Activated T-helper 2 cell treated with anti-CD3 and anti-CD28 coated beads, Interferon-gamma antibody, Interleukin-2, Interleukin-4, amounts not matched to agents 10 μg/mL and 5 μg/mL and 100 μg/mL, durations not matched to agents 14 hours and 24 hours and 36 hours (primary cell): ENCODE measurements at places on chromosomes 2 and 18. TPM values are rescaled to one million over a fixed set of nuclear protein-coding genes. Genes with fewer than 3 reads are reported as not detected.

Gene TRMT61B
- 15.1 and 17.3 TPM in 2 replicates for total RNA-seq

- H3K4me3 ChIP-seq = no peak overlapping the region
- no peak for DNase-seq
- no peak overlapping the region for H3K27ac ChIP-seq
- peaks cover 37% of the 10 kb centered on the region for H3K27me3 ChIP-seq
Measured at GRCh38 chr2:97355887-97356286, 233.8 kb downstream of the ANKRD36B start.

Gene RGPD6
- 13.0 and 20.9 TPM in 2 replicates for total RNA-seq

Gene AKAIN1
- not detected in 2 replicates for total RNA-seq

DNA sequence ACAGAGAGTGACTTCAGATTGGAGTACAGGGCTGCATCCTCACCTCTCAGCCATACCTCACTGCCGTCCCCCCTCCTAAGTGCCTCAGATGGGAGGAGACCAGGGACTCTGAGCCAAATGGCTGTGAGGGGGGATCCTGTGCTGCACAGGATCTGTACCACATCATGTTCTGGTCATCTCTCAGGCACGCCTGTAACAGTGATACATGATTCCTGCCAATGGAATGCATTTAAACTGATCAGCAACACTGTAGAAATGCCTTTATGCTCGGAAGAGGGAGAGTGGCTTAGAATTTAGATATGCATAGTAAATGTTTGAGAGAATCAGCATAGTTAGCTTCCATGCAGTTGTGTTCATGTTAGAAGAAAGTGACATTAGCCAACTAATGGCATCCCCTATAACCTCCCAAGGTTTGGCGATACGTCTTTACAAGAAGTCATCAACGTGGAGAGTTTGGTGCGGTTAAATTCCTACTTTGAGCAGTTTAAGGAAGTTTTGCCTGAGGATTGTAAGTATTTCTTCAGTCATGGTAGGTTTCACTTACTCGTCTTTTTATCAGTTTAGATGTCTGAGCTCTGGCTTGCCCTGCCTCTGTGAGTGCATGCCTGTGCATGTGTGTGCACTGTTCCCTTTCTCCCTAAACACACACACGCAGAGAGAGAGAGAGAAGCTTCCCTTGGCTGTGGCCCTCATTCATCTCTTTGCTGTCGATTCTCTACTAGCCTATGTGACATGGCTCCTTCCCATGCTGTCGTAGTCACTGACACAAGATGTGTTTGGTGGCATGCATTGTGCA is 40.0 kb downstream of the COA5 start:
- H3K4me1 ChIP-seq = no peaks in the 10 kb centered on the region
- H3K27ac ChIP-seq = no peak overlapping the region
- H3K36me3 ChIP-seq = peaks cover 56% of the 10 kb centered on the region
- DNase-seq = no peak

DNA sequence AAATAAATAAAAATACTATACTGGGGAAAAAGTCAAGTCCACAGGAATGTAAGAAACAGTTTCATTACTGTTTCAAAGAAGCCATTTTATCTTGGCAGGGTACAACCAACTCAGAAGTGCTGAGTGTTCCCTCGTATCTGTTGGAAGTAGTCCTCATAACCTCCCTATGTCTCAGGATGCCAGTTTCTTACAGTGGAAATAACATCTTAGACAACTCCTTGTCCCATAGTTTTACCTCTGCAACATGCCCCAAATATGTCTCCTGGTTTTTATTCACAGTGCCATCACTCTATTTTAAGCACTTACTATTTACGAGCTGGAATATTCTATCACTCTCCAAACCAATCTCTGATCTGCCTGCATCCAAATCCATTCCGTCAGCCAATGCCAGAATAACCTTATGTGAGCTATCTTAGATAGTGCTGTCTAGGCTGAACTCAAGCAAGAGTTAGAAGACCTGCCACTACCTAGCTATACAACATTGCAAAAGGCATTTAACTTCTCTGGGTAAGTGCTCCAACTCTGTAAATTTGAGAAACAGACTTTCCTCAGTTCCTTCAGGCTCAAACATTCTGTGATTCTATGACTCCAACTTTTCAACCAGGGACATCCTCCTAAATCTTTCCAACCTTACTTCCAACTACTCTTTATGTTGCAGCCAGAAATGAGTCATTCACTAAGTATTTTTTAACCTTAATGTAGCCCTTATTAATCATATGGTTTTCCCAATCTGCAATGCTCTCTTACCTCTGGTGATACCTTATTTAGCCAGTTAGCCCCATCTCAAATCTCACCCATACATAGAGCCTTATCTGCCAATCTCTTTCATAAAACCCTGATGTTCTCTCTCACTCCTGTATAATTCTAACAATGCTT is 66.7 kb downstream of the RTN4 start:
- no peak for DNase-seq
- peaks cover 25% of the 10 kb centered on the region for H3K4me1 ChIP-seq
- H3K27ac ChIP-seq = no peak overlapping the region
- no peak overlapping the region for H3K4me3 ChIP-seq
- H3K27me3 ChIP-seq = no peaks in the 10 kb centered on the region

Gene WDR35
- total RNA-seq = 7.5 and 7.6 TPM in 2 replicates

Gene ZNF804A
- total RNA-seq = not detected in 2 replicates

GRCh38 chr2:29650631-29651097 is 270.7 kb downstream of the ALK start:
- H3K27me3 ChIP-seq = no peaks in the 10 kb centered on the region
- no peak overlapping the region for H3K27ac ChIP-seq
- no peak for DNase-seq

Gene ANKRD29
- total RNA-seq = not detected in 2 replicates

Gene PROKR1
- total RNA-seq = not detected in 2 replicates

- no peak overlapping the region for H3K27ac ChIP-seq
- no peak overlapping the region for H3K4me3 ChIP-seq
- H3K4me1 ChIP-seq = no peaks in the 10 kb centered on the region
- H3K36me3 ChIP-seq = no peaks in the 10 kb centered on the region
- no peak for DNase-seq
Measured at GRCh38 chr2:222992137-222992536, 59.9 kb upstream of the KCNE4 start.

GRCh38 chr2:26064846-26065245 is 31.0 kb downstream of the RAB10 start:
- H3K4me3 ChIP-seq = no peak overlapping the region
- no peaks in the 10 kb centered on the region for H3K27me3 ChIP-seq
- H3K4me1 ChIP-seq = peaks cover 42% of the 10 kb centered on the region
- peak overlapping the region; percentile 49 for H3K27ac ChIP-seq
- peaks cover 38% of the 10 kb centered on the region for H3K36me3 ChIP-seq
- DNase-seq = no peak

DNA sequence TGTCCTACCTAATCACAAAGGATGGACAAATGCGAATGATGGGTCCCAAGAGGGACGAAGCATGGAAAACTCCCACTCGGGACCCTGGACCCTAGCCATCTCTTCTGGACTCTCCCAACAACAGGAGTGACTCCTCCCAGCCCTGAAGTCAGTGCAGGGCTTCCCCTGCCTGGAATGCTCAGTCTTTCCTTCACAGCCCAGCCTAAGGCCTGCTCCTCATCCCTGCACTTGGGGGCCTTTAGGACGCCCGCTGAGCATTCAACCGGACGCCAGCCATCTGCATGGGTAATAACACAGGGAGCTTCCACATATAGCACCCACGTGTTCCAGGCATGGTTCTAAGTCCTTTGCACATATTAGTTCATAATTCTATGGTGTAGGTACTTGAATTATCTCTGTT is 237.5 kb downstream of the KLHL29 start:
- H3K4me1 ChIP-seq = no peaks in the 10 kb centered on the region
- no peak overlapping the region for H3K27ac ChIP-seq
- no peaks in the 10 kb centered on the region for H3K36me3 ChIP-seq
- no peak for DNase-seq
- H3K4me3 ChIP-seq = no peak overlapping the region
- no peaks in the 10 kb centered on the region for H3K27me3 ChIP-seq

Gene PDE1A
- not detected in 2 replicates for total RNA-seq

DNA sequence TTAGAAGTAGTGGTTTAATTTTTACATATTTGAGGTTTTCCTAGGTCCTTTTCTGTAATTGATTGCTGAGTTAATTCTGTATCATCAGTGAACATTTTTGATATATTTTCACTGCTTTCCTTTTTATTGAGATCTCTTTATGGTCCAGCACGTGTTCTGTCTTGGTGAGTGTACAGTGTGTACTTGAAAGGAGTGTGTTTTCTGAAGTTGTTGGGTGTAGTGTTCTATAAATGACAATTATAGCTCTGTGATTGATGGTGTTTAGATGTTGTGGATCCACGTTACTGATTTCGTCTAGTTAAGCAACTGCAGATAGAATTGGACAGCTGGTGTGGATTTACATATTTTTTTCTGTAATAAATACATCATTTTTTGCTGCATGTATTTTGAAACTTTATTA is 32.7 kb downstream of the AGFG1 start:
- H3K36me3 ChIP-seq = peaks cover 33% of the 10 kb centered on the region
- H3K27ac ChIP-seq = no peak overlapping the region
- no peak overlapping the region for H3K4me3 ChIP-seq
- H3K4me1 ChIP-seq = peaks cover 33% of the 10 kb centered on the region
- H3K27me3 ChIP-seq = no peaks in the 10 kb centered on the region

GRCh38 chr2:132615329-132616085 is 54.5 kb downstream of the LYPD1 start:
- H3K36me3 ChIP-seq = no peaks in the 10 kb centered on the region
- no peaks in the 10 kb centered on the region for H3K27me3 ChIP-seq
- no peak overlapping the region for H3K27ac ChIP-seq
- no peak for DNase-seq

Gene CCDC178
- total RNA-seq = not detected in 2 replicates

DNA sequence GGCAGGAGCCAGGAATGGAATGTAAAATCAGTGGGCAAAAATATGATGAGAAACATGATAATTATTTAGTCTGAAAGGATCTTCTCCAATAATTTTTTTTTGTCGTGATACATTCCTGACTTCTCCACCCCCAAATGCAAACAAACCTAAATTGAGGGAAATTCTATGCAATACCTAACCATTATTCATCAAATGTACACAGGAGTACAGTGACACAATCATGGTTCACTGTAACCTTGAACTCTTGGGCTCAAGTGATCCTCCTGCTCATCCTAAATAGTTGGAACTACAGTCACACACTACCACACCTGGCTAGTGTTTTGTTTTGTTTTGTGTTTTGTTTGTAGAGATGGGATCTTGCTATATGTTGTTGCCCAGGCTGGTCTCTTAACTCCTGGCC is 46.5 kb downstream of the RAB10 start:
- no peak overlapping the region for H3K27ac ChIP-seq
- H3K4me1 ChIP-seq = peaks cover 20% of the 10 kb centered on the region
- no peak overlapping the region for H3K4me3 ChIP-seq
- DNase-seq = no peak

- H3K27me3 ChIP-seq = peaks cover 68% of the 10 kb centered on the region
- H3K27ac ChIP-seq = no peak within 1 kb of the TSS
- peaks cover 15% of the 10 kb centered on the region for H3K4me1 ChIP-seq
- H3K4me3 ChIP-seq = peak within 1 kb of the TSS; percentile 79
- no peak for DNase-seq
Measured at GRCh38 chr2:86337244-86337835, at the start of gene REEP1. REEP1 (minus strand) TSS chr2:86337626; CDS start chr2:86337510, 116 bp downstream.

DNA sequence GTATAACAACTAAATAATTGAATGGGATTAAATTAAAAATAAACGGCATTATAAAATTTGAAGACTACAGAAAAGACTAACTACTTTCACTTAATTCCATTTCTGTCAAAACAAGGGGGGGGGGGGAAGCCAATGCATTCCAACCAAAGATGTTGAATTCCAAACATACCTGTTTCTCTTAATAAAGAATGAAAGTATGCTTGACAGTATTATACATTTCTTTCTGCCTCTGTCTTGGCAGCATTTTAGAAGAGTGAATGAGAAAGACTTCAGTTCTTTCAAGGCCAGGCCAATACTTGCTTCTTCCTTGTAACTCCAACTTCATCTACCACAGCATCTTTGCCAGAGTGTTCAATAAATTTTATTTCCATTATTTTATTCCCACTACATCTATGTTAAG is 65.9 kb downstream of the PDE11A start:
- H3K27ac ChIP-seq = no peak overlapping the region
- H3K27me3 ChIP-seq = peaks cover 8% of the 10 kb centered on the region
- H3K4me1 ChIP-seq = no peaks in the 10 kb centered on the region
- no peak overlapping the region for H3K4me3 ChIP-seq
- DNase-seq = no peak

DNA sequence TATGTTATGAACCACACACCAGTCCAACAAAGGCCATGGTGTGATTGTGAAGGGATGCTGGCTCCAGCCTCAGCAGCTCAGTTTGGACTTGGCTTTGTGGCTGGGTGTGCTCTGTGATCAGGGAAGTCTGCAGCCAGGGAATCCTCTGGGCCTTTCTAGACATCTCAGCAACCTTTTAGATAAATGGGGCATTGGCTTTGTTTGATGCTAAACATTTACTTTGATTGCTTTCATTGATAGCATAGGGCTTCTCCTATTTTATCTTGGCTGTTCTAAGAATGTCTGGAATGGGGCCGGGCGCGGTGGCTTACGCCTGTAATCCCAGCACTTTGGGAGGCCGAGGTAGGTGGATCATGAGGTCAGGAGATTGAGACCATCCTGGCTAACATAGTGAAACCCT is 104.5 kb downstream of the VAPA start:
- H3K27ac ChIP-seq = no peak overlapping the region
- H3K4me3 ChIP-seq = no peak overlapping the region
- DNase-seq = no peak
- peaks cover 9% of the 10 kb centered on the region for H3K27me3 ChIP-seq
- H3K4me1 ChIP-seq = peaks cover 8% of the 10 kb centered on the region

DNA sequence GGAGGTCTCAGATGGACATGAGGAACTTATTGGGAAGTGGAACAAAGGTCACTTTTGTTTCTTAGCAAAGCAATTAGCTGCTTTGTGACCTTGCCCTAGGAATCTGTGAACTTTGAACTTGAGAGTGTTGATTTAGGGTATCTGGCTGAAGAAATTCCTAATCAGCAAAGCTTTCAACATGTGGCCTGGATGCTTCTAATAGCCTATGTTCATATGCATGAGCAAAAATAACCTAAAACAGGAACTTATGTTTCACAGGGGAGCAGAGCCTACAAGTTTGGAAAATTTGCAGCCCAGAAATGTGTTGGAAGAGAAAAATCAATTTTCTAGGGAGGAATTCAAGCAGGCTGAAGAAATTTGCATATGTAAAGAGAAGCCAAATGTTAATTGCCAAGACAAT is 405.8 kb upstream of the SALL3 start:
- no peaks in the 10 kb centered on the region for H3K27me3 ChIP-seq
- no peaks in the 10 kb centered on the region for H3K36me3 ChIP-seq
- DNase-seq = no peak
- no peaks in the 10 kb centered on the region for H3K4me1 ChIP-seq

DNA sequence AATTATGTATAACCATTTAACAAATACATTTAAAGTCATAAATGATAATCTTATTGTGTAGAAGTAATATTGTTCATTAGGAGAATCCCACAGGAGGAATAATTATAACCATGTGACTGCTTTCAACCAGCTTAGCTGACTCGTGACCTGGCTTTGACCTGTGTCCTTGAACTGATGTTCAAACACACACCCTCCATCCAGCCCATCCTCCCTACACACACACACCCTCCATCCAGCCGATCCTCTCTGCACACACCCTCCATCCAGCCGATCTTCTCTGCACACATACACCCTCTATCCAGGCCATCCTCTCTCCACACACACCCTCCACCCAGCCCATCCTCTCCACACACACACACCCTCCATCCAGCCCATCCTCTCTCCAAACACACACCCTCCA is 83.5 kb downstream of the EIPR1 start:
- no peaks in the 10 kb centered on the region for H3K4me1 ChIP-seq
- no peak overlapping the region for H3K4me3 ChIP-seq
- H3K36me3 ChIP-seq = peaks cover 5% of the 10 kb centered on the region
- DNase-seq = no peak
- H3K27me3 ChIP-seq = no peaks in the 10 kb centered on the region
